ENCODE measurements at places on chromosomes 7 and 10.
A peak's percentile ranks its signal among the peaks of the same experiment; 100 is the strongest.

DNA sequence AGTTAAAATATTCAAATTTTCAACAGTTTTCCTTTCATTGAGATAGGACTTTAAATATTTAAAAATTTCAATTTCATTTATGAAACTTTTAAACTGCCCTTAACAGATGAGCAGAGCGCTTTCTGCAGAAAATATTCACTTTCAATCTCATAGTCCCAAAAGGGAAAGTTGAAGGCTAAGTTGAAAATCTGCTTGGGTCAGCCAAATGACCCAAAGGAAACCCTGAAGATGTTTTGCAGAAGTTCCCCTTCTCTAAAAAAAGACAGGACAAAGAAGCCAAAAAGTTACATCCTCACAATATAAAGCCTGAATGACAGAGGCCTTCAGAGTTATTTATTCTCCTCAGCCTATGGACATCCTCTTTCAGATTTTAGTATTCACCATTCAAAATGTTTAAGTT lies 17.6 kb upstream of the SCIN start:
- no peak for DNase-seq

DNA sequence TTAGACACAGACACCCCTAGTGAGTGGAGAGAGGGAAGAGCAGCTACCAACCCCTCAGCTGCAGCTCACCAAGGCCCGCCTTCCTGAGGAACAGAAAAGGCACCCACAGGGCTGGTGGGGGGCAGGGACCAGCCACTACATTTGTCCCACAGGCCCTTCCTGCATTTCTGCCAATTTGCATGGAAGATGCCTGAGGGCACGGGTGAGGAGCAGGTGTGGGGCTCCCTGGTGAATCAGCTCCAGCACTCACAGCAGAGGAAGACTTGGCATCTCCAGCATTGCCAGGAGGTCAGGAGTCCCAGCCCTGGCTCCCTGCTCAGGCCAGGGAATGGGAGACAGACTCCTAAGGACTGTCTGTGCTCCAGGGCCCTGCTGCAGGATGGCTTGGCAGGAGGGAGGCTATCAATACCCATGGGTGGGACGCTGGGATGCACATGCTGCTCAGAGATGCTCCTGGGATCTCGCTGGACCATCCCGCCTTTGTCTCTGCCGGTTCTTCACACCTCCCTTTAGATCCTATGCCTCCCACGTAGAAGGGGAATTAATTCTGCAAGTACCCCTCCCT lies 109.7 kb downstream of the SLIT1 start:
- DNase-seq: no peak

DNA sequence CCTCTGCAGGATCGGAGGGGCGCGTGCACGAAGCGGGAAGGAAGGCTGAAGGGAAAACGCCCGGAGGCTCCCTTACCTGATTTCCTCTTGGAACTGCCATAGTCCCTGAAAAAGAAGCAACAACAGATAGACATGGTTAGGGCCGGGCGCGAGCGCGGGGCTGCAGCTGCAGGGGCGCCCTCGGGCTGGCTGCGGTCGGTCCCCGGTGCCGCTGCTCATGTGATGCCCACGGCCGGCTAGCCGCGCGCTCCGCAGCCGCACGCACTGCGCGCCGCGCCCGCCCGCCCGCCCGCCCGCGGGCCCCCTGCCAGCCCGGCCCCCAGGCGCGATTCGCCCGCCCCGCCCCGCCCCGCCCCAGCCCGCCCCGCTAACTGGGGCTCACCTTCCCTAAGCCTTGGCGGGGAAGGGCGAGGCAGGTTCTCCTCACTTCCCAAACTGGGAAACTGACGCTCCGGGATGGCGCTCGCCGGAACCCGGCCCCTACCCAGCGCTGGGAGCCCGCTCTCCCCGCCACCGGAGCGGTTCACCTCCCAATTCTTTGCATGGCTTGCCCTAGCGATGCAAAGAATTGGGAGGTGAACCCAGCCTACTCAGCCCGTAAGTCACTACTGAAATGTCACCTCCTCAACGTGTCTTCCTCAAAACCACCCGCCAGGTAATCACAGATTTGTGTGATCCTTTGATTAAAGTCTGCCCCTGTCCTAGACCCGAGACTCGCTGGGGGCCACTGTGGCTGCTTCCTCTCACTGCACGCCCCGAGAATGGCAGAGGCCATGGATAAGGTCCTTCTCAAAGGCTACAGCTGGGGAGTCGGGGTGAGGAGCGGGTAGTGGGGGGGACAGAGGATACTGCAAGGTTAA lies 162.2 kb downstream of the SH3PXD2A start:
- peak; percentile 54 for DNase-seq

GRCh38 chr10:86944471-86944870 lies 12.9 kb downstream of the MMRN2 start:
- DNase-seq: no peak

GRCh38 chr10:18501198-18501597 lies 150.2 kb downstream of the NSUN6 start:
- no peak for DNase-seq

DNA sequence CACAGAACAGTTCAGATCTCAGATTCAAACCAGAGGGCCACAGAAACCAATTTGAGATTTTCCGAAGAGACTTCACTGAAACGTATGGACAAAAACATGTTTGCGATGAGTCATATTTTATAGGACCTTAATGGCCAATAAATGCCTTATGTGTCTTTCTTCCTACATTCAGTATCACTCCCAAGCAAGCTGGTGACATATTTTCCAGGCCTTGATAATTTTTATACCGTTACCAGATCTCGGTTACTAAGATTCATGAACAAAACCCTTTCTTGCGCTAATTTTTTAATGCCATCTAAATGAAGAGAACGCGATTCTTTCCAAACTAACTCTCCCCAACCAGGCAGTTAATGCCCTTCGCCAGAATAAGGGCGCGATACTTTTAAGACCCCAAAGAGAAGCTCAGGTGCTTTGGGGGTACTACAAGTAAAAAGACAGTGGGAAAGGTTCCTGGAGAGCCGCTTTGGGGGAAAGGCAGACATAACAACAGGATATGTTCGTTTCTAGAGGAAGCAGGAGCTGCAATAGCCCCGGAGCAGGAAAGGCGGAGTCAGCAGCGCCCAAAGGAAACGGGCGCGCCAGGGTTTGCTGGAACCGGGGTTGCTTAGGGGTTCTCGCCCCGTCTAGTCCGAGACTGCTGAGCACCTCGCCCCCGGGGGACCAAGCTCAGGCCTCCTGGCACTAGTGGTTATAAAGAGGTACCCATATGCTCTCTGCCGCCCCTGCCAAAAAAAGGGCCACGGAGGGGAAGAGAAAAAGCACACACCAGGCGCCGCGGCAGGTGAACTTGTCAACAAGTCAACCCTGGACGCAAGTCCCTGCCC lies 884 bp downstream of the ICA1 start:
- DNase-seq: peak; percentile 25

DNA sequence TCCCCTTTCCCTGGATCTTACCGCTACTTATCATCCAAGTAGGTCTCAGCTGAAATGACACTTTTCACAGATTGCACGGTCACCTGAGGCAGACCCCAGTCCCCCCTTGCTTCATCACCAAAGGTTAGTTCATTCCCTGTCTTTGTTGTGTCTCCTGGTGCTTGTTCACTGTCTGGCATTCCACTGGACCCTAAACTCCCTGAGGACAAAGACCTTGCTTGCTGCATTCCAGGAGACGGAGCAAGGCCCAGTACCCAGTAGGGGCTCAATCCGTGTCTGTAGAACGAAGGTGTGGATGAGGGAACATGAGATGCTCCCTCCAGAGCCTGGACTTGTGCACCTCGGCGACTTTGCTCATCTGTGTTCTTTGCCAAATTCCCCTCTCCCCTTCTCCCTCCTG lies 160.0 kb downstream of the RAB11FIP2 start:
- DNase-seq: no peak

DNA sequence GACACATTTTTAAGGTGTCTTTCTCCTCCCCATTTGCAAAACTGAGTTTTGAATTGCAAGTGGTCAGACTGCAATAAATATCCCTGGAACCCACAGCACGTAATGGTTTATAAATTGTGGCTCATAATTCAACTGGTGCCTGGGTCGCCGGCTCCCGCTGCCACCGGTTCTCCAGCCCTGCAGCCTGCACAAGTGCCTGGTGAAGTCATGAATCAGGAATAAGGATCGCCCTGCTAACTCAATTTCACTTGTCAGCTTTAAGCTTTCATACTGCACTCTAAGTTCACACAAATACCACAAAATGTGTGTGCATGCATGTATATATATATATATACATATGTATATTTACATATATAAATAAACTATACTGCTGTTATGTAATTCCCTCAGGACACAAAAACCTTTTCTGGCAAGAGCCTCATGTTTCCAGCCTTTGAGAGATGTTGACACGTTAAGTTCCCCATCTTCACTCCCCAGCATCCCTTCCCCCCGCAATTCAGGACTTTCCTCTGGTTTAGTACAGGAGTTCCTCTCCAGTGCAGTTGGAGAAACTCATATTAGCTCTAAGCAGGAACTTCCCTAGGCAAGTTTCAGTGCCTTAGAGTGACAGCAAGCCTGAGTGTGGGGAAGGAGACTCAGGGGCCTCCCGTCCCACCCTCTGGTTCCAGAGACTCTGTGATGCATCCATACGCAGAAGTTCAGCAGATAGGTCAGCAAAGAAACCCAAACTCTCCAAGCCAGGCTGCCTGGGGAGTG lies 129.2 kb upstream of the UNC5B start:
- DNase-seq: no peak

DNA sequence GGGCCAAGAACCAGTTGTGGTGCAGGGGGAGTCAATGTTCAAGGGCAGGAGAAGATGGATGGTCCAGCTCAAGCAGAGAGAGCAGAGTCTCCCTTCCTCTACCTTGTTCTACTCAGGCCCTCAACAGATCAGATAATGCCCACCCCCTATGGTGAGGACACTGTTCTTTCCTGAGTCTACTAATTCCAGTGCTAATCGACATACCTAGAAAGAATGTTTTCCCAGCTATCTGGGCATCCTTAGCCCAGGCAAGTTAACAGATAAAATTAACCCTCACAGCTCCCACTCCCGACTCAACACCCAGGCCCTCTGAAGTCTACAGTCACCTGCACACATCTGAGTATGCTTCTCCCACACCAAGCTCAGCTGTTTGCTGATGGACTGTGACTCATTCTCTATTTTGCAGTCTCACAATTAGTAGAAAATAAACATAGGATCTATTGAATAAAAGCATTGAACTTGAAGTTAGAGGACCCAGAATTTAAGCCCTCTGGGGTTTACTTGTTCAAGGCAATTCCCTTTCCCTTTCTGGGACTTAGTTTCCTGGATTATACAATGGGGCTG lies 17.1 kb downstream of the COL13A1 start:
- DNase-seq: no peak

- no peak for DNase-seq
Observed at GRCh38 chr7:102967798-102968197, 55.0 kb downstream of the LRRC17 start.

GRCh38 chr10:101444058-101444898 lies 90.3 kb downstream of the BTRC start:
- DNase-seq: no peak

GRCh38 chr10:70461397-70462348 lies 16.9 kb upstream of the PALD1 start:
- peak; percentile 35 for DNase-seq

DNA sequence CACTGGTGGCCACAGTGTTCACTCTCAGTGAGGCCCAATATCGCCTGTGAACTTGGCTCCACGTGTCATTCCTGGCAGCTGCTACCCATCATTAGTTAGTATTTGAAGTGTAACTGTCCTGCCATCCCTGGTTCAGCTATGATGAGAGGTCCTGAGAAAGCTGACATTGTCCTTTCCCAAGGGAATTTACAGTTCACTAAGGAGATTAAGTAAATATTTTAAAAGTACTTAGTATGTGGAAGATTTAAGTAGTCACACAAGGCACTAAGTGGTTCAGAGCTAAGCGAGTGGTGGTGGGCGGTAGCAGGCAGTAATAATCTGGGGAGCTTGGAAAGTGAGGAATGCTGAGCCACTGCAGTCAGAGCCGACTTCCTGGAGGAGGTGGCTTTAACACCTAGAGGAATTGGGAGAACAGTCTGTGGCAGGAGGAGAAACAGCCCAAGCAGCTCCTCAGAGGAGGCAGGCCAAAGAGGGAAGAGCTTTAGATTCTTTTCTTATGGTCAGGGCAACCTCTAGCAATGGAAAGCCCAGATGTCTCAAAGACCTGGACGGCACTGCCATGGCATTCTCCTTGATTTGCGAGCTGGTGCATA lies 519.7 kb downstream of the LRMDA start:
- no peak for DNase-seq

DNA sequence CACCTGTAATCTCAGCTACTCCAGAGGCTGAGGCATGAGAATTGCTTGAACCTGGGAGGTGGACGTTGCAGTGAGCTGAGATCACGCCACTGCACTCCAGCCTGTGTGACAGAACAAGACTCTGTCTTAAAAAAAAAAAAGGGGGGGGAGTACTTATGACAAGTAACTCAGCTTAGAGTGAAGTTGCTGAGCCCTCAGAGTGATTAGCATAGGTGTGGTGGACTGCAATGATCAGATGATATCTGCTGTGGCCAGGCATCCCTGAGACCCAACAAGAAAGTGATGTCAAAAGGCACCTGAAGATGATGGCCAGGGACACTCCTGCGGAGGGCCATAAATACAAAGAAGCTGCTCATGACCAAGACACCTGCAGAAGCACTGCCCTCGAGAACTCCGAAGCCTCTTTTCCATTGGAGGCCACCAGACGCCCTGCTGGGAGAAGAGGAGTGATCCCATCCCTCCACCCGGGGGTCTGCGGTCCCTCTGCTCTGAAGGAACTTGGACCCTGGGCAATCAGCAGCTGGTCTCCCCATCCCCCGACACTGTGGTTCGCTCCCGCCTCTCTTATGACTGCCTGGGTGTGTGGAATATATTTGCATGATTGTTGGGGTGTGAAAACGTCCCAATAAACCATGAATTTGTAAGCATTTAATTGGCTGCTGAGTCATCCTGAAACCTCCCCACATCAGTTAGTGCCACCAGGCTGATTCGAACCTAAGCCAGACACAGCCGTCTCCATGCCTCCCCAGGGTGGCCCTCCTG lies 46.0 kb downstream of the RASGEF1A start:
- no peak for DNase-seq

GRCh38 chr10:121134711-121135110 lies 283.5 kb downstream of the WDR11 start:
- DNase-seq: no peak

DNA sequence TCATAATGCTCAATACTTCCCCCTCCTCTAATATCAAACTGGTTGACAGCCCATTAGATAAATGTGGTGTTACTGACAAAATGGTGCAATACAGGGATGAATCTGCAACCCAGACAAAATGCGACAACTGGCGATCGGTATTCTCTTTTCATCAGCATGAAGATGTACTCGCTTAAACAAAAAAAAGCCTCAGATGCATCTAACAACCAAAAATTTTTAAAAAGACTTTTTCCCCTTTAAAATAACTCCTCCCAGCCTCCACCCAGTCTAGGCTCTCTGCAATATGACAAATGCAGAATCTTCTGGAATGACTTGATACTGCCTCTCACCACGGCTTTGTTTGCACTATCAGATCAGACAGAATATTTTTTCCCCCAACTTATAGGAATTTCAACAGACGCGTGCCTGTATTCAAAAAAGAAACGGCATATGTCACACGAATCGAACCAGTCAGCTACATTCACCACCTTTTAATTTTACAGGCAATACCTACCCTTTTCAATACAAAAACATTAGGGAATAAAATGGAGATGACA lies 1.2 kb downstream of the YWHAG start:
- peak; percentile 49 for DNase-seq

GRCh38 chr10:108562105-108562504 lies 1361.2 kb downstream of the XPNPEP1 start:
- no peak for DNase-seq

All from hippocampal formation (tissue), 2 donors.